ENCODE measurements at places on chromosomes 5 and 9. TPM values are rescaled to one million over a fixed set of nuclear protein-coding genes. Genes with fewer than 3 reads are reported as not detected.

MEIKIN gene
- not detected for total RNA-seq

MEF2C gene
- 0.02 TPM for total RNA-seq

FABP6 gene
- 0.68 TPM for total RNA-seq

SLC6A18 gene
- not detected for total RNA-seq

CDH10 gene
- total RNA-seq, result 0.05 TPM

FOXI1 gene
- not detected for total RNA-seq

PCDHB15 gene
- total RNA-seq, result 0.13 TPM

SLC6A3 gene
- total RNA-seq, result 1.3 TPM

PCDHB5 gene
- 1.3 TPM for total RNA-seq

IFNA8 gene
- not detected for total RNA-seq

C5orf58 gene
- total RNA-seq, result not detected

SRA1 gene
- 41.5 TPM for total RNA-seq

ELAVL2 gene
- 0.04 TPM for total RNA-seq

SLF1 gene
- total RNA-seq, result 9.3 TPM

PAPPA gene
- total RNA-seq, result 29.1 TPM

CCT5 gene
- 758 TPM for total RNA-seq

FAM78A gene
- total RNA-seq, result 0.28 TPM

FOXD4 gene
- 0.13 TPM for total RNA-seq

PCDH1 gene
- total RNA-seq, result 3.4 TPM

PKN3 gene
- total RNA-seq, result 16.8 TPM

Measured in A549 treated with AZD2906 at 1 μM for 4 hours (cell line).